ENCODE measurements at places on chromosomes 6 and 20. TPM values are rescaled to one million over a fixed set of nuclear protein-coding genes. Genes with fewer than 3 reads are reported as not detected.

The MLN gene
- polyA plus RNA-seq = not detected

The RBL1 gene
- 11.6 TPM for polyA plus RNA-seq

The OR2B2 gene
- not detected for polyA plus RNA-seq

The SIRPB2 gene
- 1.3 TPM for polyA plus RNA-seq

The MYO6 gene
- polyA plus RNA-seq = 8.4 TPM

Data from muscle of arm (tissue), 14 donors.